ENCODE measurements at places on chromosomes 4 and X.

- DNase-seq, result no peak
Observed at GRCh38 chr4:145289403-145290076, 109.2 kb upstream of the OTUD4 start.

DNA sequence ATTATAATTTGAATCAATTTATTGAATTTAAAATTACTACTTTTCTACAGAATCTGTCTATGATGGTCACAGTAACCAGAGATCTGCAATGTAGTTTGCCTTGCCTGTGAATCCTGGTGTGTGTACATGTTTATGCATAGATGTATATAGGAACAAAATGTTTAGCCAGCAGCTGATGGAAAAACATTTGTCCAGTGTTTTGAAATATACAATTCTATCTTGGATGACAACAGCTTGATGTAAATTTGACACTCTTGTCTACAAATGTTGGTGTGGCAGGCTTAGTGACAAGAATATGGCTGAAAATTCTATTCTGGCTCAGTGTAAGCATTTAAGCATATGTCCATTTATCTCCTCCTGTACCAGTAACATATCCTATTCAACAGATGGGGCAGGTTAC is 229.4 kb downstream of the RCHY1 start:
- no peak for DNase-seq

DNA sequence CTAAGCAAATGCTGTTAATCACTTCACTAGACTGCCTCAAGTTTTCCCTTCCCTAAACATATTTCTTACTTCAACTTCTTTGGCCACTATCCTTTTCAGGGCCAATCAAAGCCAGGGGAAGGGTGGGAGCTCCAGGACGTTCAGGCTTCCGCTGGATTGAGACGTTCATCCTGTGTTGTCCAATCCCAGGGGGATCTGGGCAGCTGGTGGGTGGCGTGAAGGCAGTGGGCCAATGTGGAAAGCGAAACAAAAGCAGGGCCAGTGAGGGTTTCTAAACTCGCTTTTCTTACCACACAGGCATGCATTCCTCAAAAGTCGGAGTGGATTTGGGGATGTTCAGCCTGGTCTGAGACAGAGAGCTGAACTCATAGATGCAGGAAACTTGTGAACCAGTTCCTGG is 7.6 kb downstream of the CXCL13 start:
- DNase-seq, result no peak

DNA sequence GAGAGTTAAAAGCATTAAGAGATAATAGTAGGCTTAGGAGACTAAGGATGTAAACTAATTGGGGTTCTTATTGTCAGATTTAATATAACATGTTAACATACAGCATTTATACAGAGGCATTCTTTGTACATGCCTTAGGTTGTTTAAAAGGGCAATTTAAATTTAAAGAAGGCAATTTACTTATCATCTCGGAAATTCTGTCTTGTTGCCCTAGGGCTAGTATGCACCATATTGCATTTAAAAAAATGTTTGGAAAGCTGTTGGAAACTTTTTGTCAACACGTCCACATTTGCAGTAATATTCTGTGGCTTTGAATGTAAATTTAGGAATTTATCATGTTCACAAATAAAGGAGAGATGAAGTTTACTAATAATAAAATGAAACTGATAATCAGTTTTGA is 25.5 kb downstream of the GALNT7 start:
- no peak for DNase-seq

GRCh38 chr4:150990250-150990649 is 24.8 kb downstream of the LRBA start:
- DNase-seq, result no peak

Data from germinal center (tissue), 1 donor.